ENCODE measurements at places on chromosomes 6 and 20. TPM values are rescaled to one million over a fixed set of nuclear protein-coding genes. Genes with fewer than 3 reads are reported as not detected.
A peak's percentile ranks its signal among the peaks of the same experiment; 100 is the strongest.

DNA sequence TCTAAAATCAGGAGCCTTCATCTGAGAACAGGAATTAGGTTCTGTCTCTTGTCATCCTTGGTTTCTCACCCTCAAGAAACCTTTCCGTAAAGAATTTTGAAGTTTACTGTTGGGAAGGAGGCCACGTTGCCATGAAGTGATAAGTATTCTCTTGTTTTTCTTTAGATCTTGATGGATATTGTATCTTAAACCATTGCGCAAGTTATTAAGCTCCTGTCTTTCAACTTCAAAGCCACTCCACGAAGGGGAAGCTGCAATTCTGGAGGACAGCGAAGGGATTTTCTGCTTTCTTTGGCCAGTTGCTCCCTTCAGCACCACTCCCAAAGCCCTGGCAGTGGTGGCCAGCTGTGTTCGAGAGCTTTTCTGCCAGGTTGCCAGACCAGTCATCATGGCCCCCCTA, 198.1 kb upstream of the EXOC2 start:
- no peaks in the 10 kb centered on the region for H3K4me1 ChIP-seq
- H3K27me3 ChIP-seq = peaks cover 19% of the 10 kb centered on the region
- DNase-seq = no peak
- no peak overlapping the region for H3K4me3 ChIP-seq
- H3K27ac ChIP-seq = no peak overlapping the region

Gene NANP
- total RNA-seq = 7.1 TPM

- H3K36me3 ChIP-seq = peaks cover 14% of the 10 kb centered on the region
- H3K27me3 ChIP-seq = no peaks in the 10 kb centered on the region
- no peak overlapping the region for H3K27ac ChIP-seq
- peaks cover 49% of the 10 kb centered on the region for H3K4me1 ChIP-seq
- H3K4me3 ChIP-seq = no peak overlapping the region
These were observed 5.6 kb downstream of the MCUR1 start for GRCh38 chr6:13808801-13809200.

Gene SLPI
- not detected for total RNA-seq

DNA sequence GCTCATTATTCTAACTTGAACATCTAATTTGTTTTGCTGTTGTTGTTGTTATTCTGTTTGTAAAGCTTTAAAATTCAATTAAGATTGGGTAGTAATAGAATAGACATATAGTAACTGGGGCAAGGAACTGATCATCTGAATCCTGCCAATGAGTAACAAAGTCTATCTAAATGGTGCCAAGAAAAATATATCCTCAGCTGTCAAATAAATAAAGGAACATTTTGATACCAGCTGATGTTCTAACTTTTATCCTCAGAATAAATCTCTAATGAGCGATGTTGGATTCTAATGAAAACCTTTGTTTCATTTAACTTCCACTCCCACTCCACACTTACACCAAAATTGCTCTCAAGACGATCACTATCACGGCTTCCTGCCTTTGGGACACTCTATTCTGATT, 210.9 kb downstream of the TINAG start:
- H3K27me3 ChIP-seq = no peaks in the 10 kb centered on the region
- H3K4me3 ChIP-seq = no peak overlapping the region
- no peak for DNase-seq

- no peak for DNase-seq
- H3K27me3 ChIP-seq = peaks cover 17% of the 10 kb centered on the region
- no peak overlapping the region for H3K4me3 ChIP-seq
- no peaks in the 10 kb centered on the region for H3K4me1 ChIP-seq
- H3K36me3 ChIP-seq = no peaks in the 10 kb centered on the region
These were observed 243.3 kb downstream of the PREX1 start for GRCh38 chr20:48584391-48585060.

- no peaks in the 10 kb centered on the region for H3K36me3 ChIP-seq
- no peak overlapping the region for H3K27ac ChIP-seq
- H3K27me3 ChIP-seq = no peaks in the 10 kb centered on the region
- peaks cover 33% of the 10 kb centered on the region for H3K4me1 ChIP-seq
- no peak for DNase-seq
- no peak overlapping the region for H3K4me3 ChIP-seq
These were observed 933.7 kb upstream of the GJE1 start for GRCh38 chr6:141199074-141199473.

Gene AK9
- 1.8 TPM for total RNA-seq

DNA sequence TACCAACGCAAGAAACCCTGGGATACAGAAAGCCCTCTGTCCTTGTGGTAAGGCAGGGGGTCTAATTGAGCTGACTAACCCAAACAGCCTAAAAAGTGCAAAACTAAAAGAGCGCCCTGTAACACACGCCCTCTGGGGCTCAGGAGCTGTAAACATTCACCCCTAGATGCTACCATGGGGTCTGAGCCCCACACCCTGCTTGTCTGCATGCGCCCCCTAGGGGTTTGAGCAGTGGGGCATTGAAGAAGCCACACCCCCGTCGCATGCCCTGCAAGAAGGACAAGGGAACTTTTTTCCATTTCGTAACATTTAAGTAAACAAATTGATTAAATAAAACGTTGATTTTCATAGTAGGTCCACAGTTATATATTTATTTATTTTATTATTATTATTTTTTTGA, 616.9 kb upstream of the MAN1A1 start:
- H3K36me3 ChIP-seq = no peaks in the 10 kb centered on the region
- DNase-seq = no peak
- no peak overlapping the region for H3K4me3 ChIP-seq
- no peaks in the 10 kb centered on the region for H3K4me1 ChIP-seq
- no peaks in the 10 kb centered on the region for H3K27me3 ChIP-seq

GRCh38 chr20:38034108-38034649, 633 bp downstream of the RPRD1B start:
- peak overlapping the region; percentile 99 for H3K4me3 ChIP-seq
- H3K36me3 ChIP-seq = peaks cover 21% of the 10 kb centered on the region
- peaks cover 2% of the 10 kb centered on the region for H3K27me3 ChIP-seq
- H3K4me1 ChIP-seq = peaks cover 55% of the 10 kb centered on the region
- peak overlapping the region; percentile 95 for H3K27ac ChIP-seq

DNA sequence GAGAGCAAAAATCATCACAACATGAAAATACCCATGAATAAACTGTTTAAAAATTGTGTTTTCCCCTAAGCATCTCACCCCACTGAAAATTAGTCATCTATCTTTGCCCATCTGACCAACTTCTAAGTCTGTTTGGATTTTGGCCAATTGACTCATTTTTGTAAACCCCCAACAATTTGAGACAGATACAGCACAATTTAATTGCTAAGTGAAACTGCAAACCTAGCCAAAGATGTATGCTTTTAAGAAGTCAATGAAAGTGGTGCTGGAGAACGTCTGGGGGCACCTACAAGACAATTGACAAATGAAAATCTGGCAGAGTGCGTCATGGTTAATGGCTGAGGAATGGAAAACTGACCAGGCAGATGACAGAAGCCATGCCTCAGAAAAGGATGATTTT, 30.9 kb upstream of the SLC24A3 start:
- no peaks in the 10 kb centered on the region for H3K4me1 ChIP-seq
- DNase-seq = no peak
- no peak overlapping the region for H3K27ac ChIP-seq
- no peak overlapping the region for H3K4me3 ChIP-seq

Gene SALL4
- total RNA-seq = 0.40 TPM

- no peaks in the 10 kb centered on the region for H3K4me1 ChIP-seq
- peaks cover 27% of the 10 kb centered on the region for H3K36me3 ChIP-seq
- no peak overlapping the region for H3K27ac ChIP-seq
These were observed 37.3 kb downstream of the PYGB start for GRCh38 chr20:25285091-25285647.

DNA sequence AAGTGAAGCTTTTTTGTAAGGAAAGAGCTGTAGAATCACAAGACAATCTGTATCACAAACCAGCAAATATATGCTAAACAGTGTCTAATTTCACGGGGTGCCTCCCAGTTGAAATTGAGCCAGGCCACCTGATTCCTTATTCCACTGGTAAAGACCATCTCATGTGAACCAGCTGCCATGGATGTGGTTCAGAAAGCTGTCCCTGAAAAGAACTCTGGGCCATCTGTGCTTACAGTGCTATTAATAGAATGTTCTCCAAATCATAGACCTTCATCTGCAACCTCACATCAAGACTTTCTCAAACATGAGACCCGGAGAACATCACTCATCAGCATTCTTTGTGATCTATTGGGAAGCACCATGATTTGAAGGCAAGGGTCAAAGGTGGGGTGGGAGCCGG, 89.7 kb downstream of the FBXO5 start:
- no peak for DNase-seq
- H3K4me1 ChIP-seq = peaks cover 7% of the 10 kb centered on the region
- no peak overlapping the region for H3K27ac ChIP-seq
- H3K36me3 ChIP-seq = no peaks in the 10 kb centered on the region

- H3K27me3 ChIP-seq = peaks cover 28% of the 10 kb centered on the region
- peak overlapping the region; percentile 99 for H3K4me3 ChIP-seq
- H3K4me1 ChIP-seq = peaks cover 52% of the 10 kb centered on the region
- no peak for DNase-seq
- H3K36me3 ChIP-seq = peaks cover 60% of the 10 kb centered on the region
- peak overlapping the region; percentile 100 for H3K27ac ChIP-seq
These were observed 35.4 kb upstream of the SYNCRIP start for GRCh38 chr6:85678026-85678601.

DNA sequence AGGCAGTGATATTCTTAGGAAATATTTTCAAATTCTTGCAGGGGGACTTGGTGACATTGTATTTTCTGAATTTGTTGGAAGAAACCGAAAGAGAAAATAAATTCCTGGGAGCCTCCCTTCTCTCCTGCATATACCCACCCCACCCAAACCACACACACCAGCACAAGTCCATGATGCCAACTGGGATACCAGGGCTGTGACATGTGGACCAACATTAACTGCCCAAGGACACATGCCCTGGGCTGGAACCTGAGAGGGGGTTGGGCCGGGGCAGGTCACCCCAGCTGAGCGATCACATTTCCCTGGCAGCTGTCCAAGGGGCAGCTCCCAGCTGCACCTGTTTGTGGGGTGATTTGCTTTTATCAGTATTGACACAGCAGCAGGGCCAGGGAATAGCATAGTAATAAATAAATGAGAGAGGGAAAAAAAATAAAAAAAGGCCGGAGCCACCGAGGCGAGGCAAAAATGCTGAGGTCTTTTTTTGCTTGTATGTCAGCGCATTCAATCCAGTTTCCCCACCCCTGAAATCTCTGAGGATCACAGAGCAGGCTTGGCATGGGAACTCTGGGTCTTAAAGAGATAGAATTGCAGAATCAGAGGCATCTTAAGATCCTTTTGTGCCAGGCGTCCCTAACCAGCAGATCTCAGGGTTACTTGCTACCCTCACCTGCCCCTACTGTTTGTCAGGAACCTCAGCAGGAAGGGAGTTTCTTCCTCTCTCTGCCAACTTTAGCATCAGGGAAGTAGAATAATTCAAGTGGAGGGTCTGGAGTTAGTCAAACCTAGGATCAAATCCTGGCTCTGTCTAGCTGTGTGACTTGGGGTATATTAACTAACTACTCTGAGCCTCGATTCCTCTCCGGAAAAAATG, 66.5 kb upstream of the PIM1 start:
- peaks cover 7% of the 10 kb centered on the region for H3K27me3 ChIP-seq
- DNase-seq = no peak

- H3K4me1 ChIP-seq = peaks cover 27% of the 10 kb centered on the region
- H3K27me3 ChIP-seq = no peaks in the 10 kb centered on the region
- H3K36me3 ChIP-seq = peaks cover 6% of the 10 kb centered on the region
- H3K4me3 ChIP-seq = no peak overlapping the region
- no peak overlapping the region for H3K27ac ChIP-seq
- no peak for DNase-seq
These were observed 54.7 kb downstream of the CDS2 start for GRCh38 chr20:5181492-5181891.

- H3K4me3 ChIP-seq = no peak overlapping the region
- H3K27ac ChIP-seq = no peak overlapping the region
- no peak for DNase-seq
- H3K36me3 ChIP-seq = peaks cover 4% of the 10 kb centered on the region
- H3K27me3 ChIP-seq = no peaks in the 10 kb centered on the region
These were observed 284.2 kb downstream of the LRFN2 start for GRCh38 chr6:40302856-40303454.

- no peak for DNase-seq
- H3K27me3 ChIP-seq = peaks cover 19% of the 10 kb centered on the region
- H3K36me3 ChIP-seq = no peaks in the 10 kb centered on the region
- H3K27ac ChIP-seq = no peak overlapping the region
- H3K4me3 ChIP-seq = no peak overlapping the region
These were observed 295.7 kb downstream of the PHACTR1 start for GRCh38 chr6:13012296-13012695.

- H3K27ac ChIP-seq = no peak overlapping the region
- no peak overlapping the region for H3K4me3 ChIP-seq
- no peak for DNase-seq
- H3K36me3 ChIP-seq = no peaks in the 10 kb centered on the region
These were observed 334.2 kb upstream of the RSPO3 start for GRCh38 chr6:126784161-126784790.

Gene SOX18
- 0.12 TPM for total RNA-seq

DNA sequence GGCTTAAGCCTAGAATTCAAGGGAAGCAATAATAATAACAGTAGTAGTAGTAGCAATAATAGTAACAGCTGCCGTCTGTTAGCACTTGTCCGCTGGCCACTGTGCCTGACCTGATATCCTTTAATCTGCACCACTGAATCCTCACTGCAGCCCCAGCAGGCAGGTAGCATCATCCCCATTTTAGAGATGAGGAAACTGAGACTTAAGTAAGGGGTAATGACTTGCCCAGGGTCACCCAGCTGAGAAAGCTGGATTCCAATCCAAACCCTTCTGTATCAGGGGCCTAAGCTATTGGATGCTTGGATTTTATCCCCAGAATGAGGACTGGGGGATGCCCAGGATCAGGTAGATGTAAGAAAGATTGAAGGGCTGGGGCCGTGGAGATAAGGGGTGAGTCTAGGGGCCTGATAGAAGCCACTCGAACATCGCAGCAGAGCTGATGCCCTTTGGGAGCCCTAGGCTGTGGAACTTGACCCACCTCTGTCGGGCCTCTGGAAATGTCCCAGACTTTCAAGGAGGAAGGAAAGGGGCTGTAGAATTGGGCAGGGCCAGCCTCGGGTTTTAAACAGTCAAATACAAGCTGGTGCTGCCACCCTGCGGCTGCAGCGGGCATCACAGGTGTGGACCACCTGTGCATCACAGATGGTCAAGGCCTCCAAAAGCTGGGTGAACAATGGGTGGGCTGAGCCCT, 102.1 kb upstream of the MYL9 start:
- peak; percentile 18 for DNase-seq
- H3K27ac ChIP-seq = no peak overlapping the region
- H3K36me3 ChIP-seq = no peaks in the 10 kb centered on the region
- no peak overlapping the region for H3K4me3 ChIP-seq
